ENCODE measurements at places on chromosomes 16 and 17.
A peak's percentile ranks its signal among the peaks of the same experiment; 100 is the strongest.

GRCh38 chr17:5885336-5885735 lies 184.8 kb upstream of the WSCD1 start:
- no peak for DNase-seq

GRCh38 chr16:67449336-67449735 lies 18.4 kb downstream of the HSD11B2 start:
- no peak for DNase-seq

- DNase-seq, result no peak
These were observed 33.4 kb downstream of the CDH13 start for GRCh38 chr16:82660075-82660645.

- DNase-seq, result no peak
These were observed 154.8 kb upstream of the RPH3AL start for GRCh38 chr17:507441-507840.

DNA sequence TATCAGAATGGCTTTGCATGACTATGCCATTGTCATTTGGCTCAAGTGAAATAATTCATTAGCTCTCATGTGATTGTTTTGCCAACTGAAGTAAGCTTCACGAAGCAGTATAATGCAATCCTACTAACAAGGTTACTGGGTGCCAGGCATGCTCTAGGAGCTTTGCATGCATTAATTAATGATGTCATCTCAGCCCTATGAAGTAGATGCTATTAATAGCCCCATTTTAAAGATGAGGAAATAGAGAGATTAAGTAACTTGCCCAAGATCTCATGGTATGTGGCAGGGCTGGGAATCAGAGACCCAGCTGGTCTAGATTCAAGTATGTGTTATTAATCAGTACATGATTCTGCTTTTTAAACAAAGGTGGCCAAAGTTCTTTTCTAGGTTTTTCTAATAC lies 14.1 kb downstream of the KRT39 start:
- no peak for DNase-seq

GRCh38 chr17:57391076-57391825 lies 134.9 kb downstream of the MSI2 start:
- DNase-seq, result no peak

GRCh38 chr17:78359997-78360370 lies at the start of gene SOCS3:
SOCS3 (minus strand) TSS chr17:78360077; CDS start chr17:78359095, 982 bp downstream.
- DNase-seq, result peak; percentile 98

GRCh38 chr17:45318561-45319230 lies 1.9 kb upstream of the MAP3K14 start:
- DNase-seq, result no peak

- DNase-seq, result no peak
These were observed 8.8 kb downstream of the SLC26A11 start for GRCh38 chr17:80229011-80229410.

DNA sequence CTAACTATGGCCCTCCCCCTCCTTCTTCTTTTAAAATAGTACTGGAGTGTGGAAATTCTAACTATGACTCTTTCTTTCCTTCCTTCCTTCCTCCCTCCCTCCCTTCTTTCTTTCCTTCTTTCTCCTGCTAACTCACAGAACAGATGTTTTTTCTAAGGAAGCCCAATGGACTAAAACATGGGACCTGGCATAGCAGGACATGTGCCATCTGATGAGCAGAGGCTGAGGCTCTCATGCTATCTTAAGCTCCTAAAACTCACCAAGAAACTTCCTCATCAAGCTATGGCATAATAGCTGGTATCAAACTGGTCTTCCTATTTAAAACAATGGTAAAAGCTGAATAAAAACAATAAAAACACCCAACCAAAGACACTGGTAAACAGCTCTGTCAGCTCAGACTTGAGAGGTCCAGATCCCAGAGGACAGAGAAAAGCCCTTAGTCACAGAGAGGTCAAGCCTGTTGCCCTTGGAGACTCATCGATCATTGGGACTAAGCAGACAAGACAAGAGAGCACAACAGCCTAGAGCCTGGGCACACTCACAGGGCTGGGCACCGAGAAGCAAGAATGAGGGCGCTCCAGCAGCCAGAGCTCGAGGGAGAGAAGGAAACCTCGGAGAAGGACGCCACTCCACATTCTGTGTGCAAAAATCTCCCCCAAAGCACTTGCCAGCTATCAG lies 27.6 kb downstream of the SLC38A10 start:
- DNase-seq, result no peak

DNA sequence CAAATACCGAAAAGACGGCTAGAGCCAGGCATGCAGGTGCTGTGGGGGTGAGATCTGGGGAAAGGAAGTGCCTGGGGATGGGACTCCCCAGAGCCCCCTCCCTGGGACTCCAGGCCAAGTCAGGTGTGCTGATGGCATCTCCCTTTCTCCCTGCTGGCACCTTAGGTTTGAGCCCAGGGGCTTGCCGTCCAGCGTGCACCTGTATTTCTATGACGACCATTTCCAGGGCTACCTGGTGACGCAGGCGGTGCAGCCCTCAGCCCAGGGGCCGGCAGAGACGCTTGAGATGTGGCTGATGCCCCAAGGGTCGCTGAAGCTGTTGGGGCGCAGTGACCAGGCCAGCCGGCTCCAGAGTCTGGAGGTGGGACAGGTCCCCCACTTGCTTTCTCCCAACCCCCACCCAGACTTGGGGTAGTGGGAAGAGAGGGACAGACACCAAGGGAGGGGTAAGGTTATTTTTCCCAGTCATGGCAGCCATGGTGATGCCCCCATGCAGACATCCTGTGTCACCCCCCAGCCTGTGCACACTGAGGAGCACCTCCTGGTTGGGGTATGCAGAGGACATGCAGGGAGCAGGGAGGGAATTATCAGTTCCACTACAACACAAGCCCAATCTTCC lies 11.1 kb downstream of the XYLT2 start:
- DNase-seq, result peak; percentile 38

GRCh38 chr16:71364133-71364681 lies 5.7 kb downstream of the CALB2 start:
- DNase-seq, result no peak

- DNase-seq, result no peak
These were observed 35.6 kb downstream of the ELAC2 start for GRCh38 chr17:12982224-12982623.

DNA sequence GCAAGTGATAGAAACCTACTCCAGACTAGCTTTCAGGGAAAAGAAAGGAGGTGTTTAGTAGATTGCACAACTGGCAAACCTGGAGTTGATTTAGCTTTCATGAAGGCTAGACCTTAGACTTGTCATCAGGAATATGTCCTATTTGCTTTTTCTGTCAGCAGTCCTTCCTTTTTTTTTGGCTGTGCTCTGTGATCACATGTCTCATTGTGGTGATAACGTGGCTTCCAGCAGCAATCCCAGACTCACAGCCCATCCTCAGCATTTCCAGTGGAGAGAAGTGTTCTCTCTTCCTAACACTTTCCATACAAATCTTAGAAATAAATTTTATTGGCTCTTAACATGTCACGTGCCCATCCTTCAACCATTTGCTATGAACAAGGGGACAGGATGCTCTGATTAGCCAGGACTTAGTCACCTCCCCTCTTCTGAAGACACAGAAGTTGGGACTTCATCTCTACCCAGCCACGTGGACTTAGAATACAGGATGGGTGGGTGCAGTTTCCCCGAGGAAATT lies 74.7 kb downstream of the CDH13 start:
- DNase-seq, result no peak

Data from Caco-2 (cell line).